ENCODE measurements at places on chromosomes 7 and 10. TPM values are rescaled to one million over a fixed set of nuclear protein-coding genes. Genes with fewer than 3 reads are reported as not detected.

Gene UNCX
- not detected for total RNA-seq

Gene TAF3
- 2.7 TPM for total RNA-seq

Gene STEAP1
- total RNA-seq = 3.3 TPM

Gene HOXA5
- not detected for total RNA-seq

Gene GPC2
- 39.1 TPM for total RNA-seq

Gene ACHE
- total RNA-seq = 19.2 TPM

Gene FKBP6
- total RNA-seq = not detected

Gene EIF3B
- total RNA-seq = 314 TPM

Gene NRF1
- total RNA-seq = 21.1 TPM

Gene PCLO
- 1.5 TPM for total RNA-seq

Gene TAF5
- 26.0 TPM for total RNA-seq

Gene KIAA1217
- 3.7 TPM for total RNA-seq

Gene RAMP3
- 0.31 TPM for total RNA-seq

Gene SLC26A4
- not detected for total RNA-seq

Gene TLX1
- total RNA-seq = 0.11 TPM

Gene ANKRD30A
- not detected for total RNA-seq

Gene LFNG
- total RNA-seq = 20.0 TPM

Gene TBC1D12
- 3.5 TPM for total RNA-seq

Gene HKDC1
- total RNA-seq = 0.03 TPM

Gene GALNT17
- 72.3 TPM for total RNA-seq

Gene VPS37D
- total RNA-seq = 6.0 TPM

Gene ZNF804B
- not detected for total RNA-seq

Gene CPA5
- not detected for total RNA-seq

Gene ANKRD1
- 0.22 TPM for total RNA-seq

Gene CFAP43
- total RNA-seq = 0.21 TPM

Gene SYNPO2L
- not detected for total RNA-seq

Gene TMUB1
- 67.4 TPM for total RNA-seq

Gene CNNM1
- total RNA-seq = 0.66 TPM

Gene TCTN3
- total RNA-seq = 35.8 TPM

Gene TCAF1
- total RNA-seq = 22.6 TPM

Gene NEUROD6
- total RNA-seq = not detected

Gene SPDYE11
- total RNA-seq = not detected

Measured in H7 (cell line).